Esophagus squamous epithelium (tissue), 5 donors: ENCODE measurements at places on chromosomes 7 and 10.

DNA sequence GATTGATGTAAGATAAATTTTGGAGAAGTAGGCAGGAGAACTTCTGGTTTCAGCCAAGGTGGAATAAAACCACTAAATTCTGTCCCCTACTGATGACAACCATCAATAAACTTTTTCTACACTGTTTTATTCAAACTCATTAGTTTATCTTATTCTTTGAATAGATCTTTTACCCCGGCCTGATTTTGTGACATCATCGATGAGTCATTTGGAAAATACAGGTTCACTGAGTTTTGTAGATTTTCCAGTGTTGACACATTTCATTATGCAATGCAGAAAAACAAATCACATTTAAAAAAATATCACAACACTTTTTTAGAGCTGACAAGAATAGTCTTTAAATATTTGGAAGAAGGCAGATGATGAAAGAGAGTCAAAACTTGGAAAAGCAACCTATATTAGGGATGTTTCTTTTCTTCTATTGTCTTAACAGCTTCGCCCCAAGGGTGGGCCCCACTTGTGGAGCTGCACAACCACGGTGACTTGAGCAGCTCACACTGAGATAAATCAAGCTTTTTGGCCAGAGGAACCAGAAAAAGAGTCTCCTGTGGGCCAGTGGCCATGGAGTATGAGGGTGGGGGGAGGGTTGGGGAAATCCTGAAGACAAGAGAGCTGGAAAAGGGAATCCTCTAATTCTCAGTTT is 112.8 kb downstream of the PTEN start:
- no peak for DNase-seq

DNA sequence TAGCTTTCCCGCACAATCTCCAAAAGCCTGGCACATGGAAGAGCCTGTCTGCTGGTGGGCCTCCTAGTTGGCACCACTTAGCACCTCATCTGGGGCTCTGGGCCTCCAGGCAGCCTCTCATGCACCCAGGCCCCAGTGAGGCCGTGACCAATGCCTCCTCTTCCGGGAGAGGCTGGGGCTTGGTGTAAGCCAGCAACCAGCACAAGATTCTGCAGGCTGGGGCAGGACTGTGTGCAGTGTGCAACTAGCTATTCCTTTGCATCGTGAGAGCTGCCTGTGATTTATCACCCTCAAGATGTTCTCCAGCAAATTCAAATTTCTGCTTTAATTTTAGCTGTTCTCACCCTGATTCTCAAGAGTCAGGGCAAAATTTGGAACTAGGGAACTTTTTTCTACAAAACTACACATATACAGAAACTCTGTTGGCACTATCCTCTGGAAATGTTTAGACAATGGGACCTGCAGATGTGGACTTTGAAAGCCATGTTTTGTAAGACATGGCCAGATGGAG is 603.7 kb upstream of the MKI67 start:
- DNase-seq: no peak

GRCh38 chr10:44828508-44829142 is 82.5 kb upstream of the TMEM72 start:
- no peak for DNase-seq

DNA sequence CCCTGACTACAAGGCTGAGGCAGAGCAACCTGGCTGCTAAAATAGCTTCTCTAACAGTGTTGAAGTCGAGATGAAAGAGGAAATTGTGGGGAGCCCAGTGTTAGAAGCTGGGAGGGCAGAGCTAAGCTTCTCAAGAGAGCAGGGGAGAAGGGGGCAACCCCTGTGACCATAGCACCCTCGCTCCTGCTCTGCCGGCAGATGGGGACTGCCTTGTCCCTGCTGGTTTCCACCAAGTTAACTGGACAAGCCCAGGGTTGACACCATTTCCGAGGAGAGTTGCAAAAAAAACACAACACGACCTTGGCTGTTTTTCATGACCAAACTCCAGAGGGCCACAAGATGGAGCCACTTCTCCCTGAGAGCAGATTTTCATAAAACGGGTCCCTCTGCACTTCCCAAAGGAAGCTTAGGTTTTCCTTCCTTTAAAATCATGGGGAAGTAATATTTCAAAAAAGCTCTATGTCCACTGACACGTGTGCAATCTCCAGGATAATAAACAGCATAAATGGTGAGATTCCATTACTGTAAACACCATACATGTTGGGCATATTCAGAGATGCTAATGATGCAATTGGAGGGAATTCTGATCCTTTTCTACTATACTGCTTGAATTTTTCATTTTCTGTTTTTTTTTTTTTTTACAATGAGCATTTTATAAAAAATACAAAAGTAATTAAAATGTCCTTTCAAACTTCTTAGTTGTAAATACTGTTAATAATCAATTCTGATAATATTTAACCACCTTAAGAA is 140.4 kb downstream of the PIP4K2A start:
- no peak for DNase-seq

- no peak for DNase-seq
Observed at GRCh38 chr7:18405726-18406125, 89.8 kb upstream of the HDAC9 start.

DNA sequence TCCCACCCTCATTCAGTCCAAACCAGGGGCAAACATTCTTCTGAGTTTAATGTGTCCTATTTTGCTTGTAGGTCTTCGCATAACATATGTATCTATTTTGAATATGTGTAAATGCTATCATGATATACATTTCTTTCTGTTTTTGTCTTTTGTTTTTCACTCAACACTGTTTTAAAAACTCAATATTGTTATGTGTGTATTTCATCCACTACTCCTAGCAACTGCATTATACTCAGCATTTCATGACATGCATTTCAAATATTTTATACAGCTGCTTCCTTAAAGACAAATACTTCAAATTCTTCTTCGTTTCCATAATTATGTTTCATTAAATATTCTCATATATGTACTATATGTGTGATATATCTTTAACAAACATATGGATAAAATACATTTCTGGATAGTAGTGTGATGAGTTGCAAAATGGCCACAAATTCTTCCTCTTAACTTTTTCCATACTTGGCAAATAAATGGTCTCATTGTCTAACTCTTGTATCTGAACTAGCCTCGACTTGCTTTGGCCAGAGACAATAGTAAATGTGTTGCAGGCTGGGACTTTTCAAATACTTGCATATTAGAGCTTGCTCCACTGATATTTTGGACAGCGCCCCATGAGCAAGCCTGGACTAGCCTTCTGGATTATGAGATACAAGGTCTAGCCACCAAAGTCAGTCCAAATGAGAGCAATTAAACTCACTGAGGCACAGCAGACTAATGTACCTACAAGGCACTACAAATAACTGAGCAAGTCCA is 539.7 kb upstream of the KCND2 start:
- no peak for DNase-seq

DNA sequence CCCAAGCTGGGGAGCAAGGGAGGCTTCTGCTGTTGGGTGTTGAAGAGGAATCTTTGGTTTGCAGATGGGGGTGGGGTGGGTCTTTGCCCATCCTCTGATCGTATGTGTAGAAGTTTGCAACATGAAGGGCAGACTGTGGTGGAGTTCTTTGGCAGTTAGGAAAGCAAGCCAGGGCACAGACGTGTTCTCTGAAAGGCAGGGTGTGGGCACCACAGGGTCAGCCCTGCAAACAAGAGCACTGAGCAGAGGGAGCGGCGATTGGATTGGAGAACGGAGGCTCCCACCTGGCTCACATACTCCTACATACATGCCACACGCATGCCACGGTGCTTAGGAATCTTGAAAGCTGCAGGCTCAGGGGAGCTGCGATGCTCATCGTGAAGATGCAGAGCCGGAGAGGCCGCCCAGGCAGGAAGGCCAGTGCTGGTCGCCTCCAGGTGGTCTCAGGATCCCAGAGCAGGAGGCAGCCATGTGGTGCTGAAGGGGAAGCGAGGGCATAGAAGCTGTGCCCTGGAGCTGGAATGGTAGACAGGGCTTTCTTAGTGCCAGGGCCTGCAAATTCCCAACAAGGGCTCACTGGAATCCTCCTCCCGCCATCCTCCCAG is 149.0 kb downstream of the MGMT start:
- no peak for DNase-seq

DNA sequence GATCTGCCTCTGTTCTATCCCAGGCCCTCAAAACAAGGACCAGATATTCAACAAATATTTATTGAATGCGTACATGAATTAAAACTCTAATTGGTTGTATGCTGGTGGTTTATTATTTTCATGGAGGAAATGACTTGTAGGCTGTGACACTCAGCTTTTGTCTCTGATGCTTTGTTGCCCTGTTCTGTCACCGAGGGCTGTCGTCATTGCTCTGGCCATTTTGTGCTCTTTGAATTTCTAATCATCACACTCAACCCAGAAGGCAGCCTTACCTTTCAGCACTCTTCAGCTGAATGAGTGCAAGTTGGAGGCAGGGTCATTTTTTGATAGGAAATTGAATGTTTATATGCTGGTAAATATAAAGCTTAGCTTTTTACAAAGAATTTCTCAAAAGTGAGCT is 14.5 kb downstream of the SRGN start:
- DNase-seq: no peak

- DNase-seq: no peak
Observed at GRCh38 chr10:12221323-12222298, 25.6 kb downstream of the CDC123 start.

GRCh38 chr10:128103229-128103714 is 23.0 kb downstream of the MKI67 start:
- no peak for DNase-seq

DNA sequence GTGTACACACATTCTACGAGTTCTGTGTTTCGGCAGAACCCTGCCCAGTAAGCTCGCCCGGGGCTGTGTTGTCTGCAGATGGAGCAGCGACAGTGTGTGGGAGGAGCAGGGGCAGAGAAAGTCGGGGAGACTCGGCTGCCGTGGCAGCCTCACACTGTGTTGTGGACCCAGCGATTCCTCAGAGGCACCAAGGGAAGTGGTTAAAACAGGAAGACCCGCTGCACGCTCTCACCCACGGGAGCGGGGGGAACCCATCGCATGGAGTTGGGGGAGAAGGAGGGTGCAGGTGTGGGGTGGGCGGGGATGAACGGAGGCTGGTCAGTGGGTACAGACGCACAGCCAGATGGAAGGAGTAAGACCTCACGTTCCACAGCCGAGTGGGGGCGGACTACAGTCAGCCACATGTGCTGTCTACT is 250.2 kb downstream of the ELFN1 start:
- no peak for DNase-seq

DNA sequence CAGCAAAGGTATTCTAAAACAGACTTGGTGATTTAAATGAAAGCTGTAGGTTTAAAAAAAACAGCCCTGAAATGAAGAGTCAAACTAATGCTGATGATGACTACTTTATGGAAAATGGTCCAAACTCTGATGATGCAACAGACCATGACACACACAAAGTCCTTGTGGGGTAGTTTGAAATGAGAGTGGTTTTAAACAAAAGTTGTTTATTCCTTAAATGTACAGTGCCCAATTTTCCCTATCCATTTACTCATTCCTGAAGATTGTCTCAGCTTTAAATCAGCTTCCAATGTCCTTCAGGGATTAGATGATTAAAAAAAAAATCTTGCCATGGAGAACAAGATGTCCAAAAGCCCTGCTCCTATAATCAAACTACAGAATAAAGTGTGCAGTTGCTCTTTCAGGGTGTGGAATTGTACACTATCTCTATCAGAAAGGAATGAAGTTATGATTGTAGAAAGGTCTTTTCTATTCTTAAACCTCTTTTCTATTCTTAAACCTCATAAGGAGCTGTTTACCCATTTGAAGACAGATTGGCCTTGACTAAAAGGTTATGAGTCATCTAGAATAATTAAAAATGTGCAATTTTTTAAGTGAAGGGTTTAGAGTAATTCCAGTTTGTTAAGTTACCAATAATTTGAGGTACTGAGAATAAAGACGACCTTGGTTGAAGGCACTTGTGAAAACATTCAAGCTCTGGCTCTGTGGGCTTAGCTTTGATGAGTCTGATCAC is 70.2 kb upstream of the ITGA8 start:
- no peak for DNase-seq

DNA sequence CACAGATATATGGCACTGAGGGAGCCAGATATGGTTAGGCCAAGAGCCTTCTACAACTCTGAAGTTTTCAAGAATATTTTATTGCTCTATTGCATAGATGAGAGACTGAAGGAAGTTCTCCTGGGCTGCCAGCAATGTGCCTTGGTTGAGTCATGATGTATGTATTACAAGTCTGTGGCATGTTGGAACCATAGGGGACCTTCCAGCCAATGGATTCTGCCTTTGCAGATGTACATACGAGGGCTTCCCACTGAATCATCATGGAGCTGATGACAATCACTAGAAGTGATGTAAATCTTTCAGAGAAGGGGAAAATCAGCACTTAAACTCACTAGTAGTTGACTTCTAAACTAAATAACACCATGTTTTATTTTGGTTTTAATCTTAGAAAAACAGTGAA is 419.5 kb downstream of the PHTF2 start:
- no peak for DNase-seq

DNA sequence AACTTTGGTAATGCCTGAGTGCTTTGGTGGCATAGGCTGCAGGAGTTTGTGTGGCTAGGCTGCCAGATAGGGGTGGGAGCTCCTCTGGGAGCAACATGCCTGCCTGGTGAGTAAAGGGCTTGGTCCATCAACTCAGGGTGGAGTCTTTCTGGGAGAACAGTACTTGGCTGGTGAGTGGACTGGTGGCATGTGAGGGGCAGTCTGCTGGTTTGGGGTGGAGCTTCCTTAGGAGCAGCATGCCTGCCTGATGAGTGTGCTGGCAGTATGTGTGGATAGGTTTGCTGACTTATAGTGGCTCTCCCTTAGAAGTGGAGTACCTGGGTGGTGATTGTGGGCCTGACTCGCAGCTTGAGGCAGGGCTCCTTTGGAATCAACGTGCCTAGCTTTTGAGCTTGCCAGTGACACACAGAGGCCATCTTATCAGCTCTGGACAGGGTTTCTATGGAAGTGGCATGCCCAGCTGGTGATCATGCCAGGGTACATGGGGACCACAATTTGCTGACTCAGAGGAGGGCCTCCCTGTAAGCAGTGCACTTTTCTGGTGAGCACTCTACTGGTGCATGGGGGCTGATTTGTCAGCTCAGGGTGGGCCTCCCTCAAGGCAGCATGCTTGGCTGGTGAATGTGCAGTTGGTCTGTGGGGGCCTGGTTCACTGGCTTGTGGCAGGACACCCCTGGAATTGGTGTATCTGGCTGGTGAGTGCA is 35.0 kb upstream of the SRI start:
- no peak for DNase-seq

GRCh38 chr7:12643001-12643643 is 44.3 kb upstream of the ARL4A start:
- no peak for DNase-seq

DNA sequence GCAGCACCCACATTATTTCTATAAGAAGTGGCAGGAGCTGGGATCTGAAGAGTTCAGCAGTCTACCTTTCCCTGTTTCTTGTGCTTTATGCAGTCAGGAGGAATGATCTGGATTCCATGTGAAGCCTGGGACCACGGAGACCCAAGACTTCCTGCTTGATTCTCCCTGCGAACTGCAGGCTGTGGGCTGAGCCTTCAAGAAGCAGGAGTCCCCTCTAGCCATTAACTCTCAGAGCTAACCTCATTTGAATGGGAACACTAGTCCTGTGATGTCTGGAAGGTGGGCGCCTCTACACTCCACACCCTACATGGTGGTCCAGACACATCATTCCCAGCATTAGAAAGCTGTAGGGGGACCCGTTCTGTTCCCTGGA is 874 bp upstream of the RBP3 start:
- no peak for DNase-seq

GRCh38 chr7:84953234-84953633 is 233.6 kb downstream of the SEMA3D start:
- no peak for DNase-seq
